ENCODE measurements at places on chromosomes 6 and 20.
A peak's percentile ranks its signal among the peaks of the same experiment; 100 is the strongest.

GRCh38 chr6:144953552-144954240 is 668.6 kb downstream of the UTRN start:
- DNase-seq: no peak

- no peak for DNase-seq
Measured at GRCh38 chr6:140636908-140637402, 1262.5 kb upstream of the CITED2 start.

- peak; percentile 49 for DNase-seq
Measured at GRCh38 chr6:13908955-13909381, 15.8 kb upstream of the RNF182 start.

GRCh38 chr20:9146649-9147048 is 77.8 kb downstream of the PLCB4 start:
- DNase-seq: no peak

DNA sequence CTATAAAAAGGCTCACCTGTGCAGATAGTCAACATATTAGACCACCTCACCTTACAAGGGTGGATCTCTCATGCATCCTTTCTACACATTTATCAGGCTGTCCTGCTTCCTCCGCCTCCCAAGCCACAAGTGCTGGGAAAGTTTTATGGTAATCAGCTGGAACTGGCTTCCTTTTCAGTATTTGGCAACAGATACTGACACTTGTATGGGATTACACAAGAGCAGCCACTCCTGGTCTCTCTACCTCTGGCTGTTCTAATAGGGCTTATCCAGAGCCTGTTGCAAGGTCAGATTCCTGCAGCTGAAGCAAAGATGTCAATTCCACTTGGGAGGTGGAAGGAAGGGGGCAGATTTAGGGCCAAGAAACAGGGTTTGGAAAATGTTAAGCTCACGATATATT is 503 bp upstream of the GPLD1 start:
- no peak for DNase-seq

- no peak for DNase-seq
Measured at GRCh38 chr6:157089851-157090250, 233.5 kb downstream of the TMEM242 start.

- no peak for DNase-seq
Measured at GRCh38 chr6:123909989-123910388, 106.3 kb downstream of the NKAIN2 start.

- no peak for DNase-seq
Measured at GRCh38 chr6:127634178-127634577, 57.2 kb downstream of the C6orf58 start.

- DNase-seq: no peak
Measured at GRCh38 chr20:16129411-16129810, 443.8 kb downstream of the KIF16B start.

- DNase-seq: no peak
Measured at GRCh38 chr20:25187635-25188034, 7.9 kb upstream of the ENTPD6 start.

- DNase-seq: peak; percentile 42
Measured at GRCh38 chr20:9068841-9069663, at the start of gene PLCB4. PLCB4 (plus strand) TSS chr20:9069087; CDS start chr20:9307815, 238,728 bp downstream.

DNA sequence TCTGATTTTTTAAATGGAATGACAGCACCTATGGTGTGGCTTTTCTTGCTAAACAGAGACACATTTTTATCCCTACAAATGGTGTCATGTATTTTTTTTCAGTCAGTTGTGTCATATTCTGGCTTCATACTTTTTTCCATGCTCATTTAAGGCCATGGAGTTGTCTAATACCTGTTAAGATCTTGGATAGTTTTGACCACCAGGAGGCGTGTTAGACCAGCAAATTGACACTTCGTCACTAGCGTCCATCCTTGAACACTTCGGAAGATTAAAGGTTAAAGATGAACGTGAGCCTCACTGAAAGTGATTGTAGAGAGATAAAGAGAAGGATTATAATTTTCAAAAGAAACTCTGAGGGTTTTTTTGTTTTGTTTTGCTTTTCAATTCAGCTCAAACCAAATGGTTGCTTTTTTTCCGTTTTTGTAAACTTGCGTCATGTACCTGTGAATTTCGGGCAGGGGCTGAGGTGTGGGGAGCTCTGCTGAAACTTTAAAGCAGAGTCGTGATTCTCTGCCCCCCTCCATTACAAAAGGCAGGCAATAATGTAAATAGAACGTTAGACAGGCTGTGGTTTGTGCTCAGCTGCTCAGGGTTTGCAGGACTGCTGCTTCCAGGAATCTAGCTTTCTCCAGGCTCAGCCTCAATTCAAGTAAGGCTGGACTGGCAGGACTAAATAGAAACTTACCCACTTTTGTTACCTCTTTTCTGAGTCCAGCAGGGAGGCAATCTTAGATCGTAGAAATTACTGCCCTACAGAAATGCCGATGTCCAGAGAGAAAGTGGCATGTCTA is 245.1 kb downstream of the FOXA2 start:
- DNase-seq: no peak

DNA sequence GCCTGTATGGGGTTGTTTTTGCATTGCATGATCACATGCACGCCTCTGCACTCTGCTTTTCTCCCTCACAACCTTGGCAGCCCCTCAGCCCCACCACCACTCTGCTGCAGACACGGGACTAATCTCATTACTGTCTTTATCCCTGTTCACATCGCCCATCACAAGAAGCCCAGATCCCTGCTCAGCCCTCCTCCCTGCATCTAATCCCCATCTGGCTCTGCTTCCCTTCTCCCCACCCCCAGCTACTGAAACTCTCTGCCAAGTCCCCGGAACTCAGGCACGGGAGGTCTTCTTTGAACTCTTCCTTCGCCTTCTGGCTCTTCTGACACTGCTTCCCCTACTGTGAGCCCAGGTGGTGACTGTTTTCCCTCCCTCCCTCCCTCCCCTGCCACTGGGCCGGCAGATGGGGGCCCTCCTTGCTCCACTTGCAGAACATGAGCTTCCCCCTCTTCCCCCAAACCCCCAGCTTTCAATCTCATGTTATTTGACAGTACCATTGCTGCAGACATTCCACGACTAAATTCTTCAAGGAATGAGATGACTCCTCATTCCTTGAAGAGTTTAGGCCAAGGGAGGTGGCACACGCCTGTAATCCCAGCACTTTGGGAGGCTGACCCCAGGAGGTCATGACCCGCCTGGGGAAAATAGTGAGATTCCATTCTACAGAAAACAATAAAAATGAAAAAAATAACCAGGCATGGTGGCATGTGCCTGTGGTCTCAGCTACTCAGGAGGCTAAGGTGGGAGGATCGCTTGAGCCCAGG is 21.9 kb upstream of the TULP1 start:
- no peak for DNase-seq

GRCh38 chr6:127520066-127520465 is 931 bp upstream of the MTCL3 start:
- no peak for DNase-seq

DNA sequence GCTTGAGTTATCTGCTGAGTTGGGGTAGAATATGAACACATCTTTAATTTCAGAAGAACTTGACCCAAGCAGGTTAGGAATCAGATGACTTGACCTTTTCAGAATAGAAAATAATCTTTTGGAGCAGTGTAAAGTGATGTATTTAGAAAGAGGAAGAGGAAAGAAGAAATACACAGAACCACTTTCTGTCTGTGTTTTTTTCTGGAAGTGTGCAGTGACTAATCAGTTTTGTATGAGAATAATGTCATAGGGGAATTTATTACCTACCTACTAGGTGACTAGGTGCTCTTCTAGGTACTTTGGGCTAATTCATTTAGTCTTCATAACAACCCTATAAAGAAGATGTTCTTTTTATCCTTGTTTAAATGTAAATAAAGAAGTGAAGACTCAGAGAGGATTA is 3.0 kb downstream of the PPP1R14C start:
- no peak for DNase-seq

DNA sequence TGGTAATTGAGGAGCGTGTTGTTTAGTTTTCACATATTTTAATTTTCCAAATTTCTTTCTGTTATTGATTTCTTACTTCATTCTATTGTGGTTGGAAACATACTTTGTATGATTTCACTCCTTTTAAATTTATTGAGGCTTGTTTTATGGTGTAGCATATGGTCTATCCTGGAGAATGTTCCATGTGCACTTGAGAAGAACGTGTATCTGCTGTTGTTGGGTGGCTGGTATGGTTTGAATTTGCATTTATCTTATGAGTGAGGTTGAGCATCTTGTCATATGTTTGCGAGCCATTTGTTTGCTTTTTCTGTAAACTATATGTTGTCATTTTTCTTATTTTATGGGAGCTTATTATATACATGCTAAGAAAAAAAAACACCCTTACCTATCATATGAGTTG is 26.5 kb downstream of the SRC start:
- no peak for DNase-seq

DNA sequence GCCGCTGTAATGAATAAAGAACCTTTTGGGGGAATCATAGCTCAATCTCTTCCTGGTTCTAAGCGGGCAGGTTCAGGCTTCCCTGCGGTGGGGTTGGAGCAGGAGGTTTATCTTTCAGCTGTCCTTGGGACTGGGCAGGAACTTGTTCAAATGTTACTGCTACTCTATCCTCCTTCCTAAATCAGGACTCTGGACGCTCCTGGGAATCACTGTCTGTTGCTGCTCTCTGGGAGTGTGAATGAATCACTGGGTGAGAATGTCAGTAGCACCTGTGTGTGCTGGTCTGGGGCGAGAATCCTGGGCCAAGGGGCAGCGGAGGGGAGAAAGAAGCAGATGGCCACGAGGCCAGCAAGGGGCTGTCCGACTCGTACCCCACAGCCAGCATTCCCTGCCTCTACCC is 65.4 kb upstream of the ZNFX1 start:
- DNase-seq: no peak

GRCh38 chr20:18728870-18729224 is 84.7 kb upstream of the SCP2D1 start:
- no peak for DNase-seq

- no peak for DNase-seq
Measured at GRCh38 chr6:61809004-61809595, 476.9 kb downstream of the KHDRBS2 start.

- DNase-seq: no peak
Measured at GRCh38 chr6:130708338-130708737, 118.9 kb upstream of the SMLR1 start.
